ENCODE measurements at places on chromosomes 2 and 18.
A peak's percentile ranks its signal among the peaks of the same experiment; 100 is the strongest.

DNA sequence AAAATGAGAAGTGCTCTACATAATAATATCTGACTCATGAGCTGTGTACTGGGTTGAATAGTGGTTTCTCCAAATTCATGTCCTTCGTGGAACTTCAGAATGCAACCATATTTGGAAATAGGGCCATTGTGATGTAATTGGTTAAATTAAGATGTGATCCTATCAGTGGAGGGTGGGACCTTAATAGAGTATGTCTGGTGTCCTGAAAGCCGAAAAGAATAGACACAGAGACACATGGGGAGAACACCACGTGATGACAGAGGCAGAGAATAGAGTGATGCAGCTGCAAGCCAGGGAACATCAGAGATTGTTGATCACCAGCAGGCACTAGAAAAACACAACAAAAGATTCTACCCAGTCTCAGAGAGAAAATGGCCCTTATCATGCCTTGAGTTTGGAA lies 310.1 kb downstream of the EXOC6B start:
- no peak for DNase-seq

- DNase-seq, result no peak
Observed at GRCh38 chr18:23585007-23585871, 1.1 kb downstream of the NPC1 start.

- no peak for DNase-seq
Observed at GRCh38 chr2:236380051-236380612, 115.9 kb upstream of the ASB18 start.

DNA sequence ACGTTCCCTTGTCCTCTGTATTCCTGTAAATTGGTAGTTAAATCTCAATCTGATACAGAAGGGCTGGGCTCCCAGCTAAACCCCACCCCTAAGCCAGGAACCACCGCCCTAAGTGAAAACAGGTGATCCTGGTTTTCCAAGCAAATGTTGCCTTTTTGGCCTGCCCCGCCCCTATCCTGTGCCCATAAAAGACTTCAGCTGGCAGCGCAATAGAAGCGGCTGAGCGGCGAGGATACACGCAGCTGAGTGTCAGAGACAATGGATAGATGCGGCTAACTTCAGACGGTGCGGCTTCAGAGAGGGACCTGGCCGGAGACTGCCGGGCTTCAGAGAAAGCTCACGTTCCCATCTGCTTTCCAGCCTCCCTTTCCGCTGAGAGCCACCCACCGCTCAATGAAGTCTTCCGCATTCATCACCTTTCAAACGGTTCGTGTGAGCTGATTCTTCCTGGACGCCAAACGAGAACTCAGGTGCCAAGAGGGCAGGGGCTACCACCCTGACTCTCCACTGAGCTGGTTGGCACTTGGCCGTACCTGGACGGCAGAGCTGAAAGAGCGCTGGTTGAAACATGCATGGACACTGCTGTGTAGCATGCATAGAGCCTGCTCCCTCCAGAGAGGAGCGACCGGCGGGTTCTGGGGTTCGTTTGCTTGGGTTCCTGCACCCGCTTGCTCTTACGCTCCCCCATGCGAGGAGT lies 49.5 kb upstream of the POLE4 start:
- no peak for DNase-seq

GRCh38 chr2:15436195-15436594 lies 124.9 kb downstream of the NBAS start:
- no peak for DNase-seq

DNA sequence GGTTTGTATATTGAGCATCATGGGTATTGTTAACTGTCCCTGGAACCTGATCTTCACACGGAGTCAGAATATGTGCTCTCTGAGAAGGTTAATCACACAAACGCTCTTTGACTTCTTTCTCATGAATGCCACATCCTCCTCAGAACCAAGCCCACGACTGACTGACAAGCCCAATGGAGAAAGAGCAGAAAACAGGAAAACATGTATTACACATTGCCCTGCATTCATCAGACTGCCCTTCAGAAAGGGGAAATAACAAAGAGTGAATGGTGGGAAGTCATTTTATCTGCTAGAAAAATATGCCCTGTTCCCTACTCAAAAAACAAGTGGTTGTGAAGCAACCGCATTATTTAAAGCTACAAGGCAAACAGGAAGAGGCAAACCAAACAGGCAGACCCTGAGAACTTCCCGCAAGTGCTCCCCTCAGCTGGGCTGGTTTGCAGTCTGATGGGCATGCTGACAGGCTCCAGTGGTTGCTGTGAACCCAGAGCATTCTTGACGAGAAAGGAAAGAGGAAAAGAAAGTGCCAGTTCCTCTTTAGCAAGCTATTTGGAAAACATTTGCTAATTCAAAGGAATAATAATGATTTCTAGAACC lies 172.9 kb upstream of the SETBP1 start:
- no peak for DNase-seq

DNA sequence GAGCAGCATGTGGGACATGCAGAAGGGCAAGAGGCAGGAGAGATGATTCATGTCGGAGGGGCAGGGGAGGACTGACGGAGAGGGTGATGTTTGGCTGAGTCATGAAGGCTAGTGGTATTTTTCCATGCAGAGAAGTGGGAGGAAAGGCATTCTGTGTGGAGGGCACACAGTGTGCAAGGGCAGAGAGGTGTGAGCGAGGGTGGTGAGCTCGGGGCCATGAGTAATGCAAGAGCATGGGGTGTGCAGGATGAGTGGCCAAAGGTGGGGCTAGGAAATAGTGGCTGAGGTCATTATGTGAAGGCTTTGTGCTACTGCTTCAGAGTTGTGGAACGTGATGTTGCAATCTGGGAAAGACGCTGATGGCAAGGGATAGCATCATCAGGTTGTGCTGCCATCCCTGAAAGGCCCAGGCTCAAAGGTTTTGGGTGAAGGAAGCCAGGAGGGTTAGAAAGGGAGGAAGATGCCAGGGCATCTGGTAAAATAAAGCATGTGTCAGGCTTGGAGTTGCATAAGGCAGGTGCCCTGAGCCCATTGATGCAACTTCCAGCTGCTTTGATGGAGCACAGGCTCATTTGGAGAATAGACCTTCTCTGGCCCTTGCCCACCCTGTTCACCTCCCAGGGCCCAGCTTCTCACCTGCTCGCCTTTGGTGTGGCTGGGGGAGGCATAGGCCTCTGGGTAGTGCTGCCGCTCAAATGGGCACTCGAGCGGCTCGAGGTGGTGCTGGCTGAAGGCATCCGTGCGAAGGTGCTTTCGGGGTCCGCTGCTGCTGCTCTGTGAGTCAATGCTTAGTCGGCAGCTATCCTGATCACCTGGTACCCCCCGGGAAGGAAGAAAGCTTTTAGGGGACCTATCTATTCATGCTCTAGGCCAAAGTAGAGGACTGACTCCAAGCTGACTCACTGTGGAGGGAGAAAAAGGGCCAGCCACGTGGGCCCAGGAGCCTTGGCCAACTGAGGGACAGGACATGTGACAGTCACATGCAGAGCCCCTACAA lies 37.5 kb downstream of the PAX8 start:
- DNase-seq, result peak; percentile 100

DNA sequence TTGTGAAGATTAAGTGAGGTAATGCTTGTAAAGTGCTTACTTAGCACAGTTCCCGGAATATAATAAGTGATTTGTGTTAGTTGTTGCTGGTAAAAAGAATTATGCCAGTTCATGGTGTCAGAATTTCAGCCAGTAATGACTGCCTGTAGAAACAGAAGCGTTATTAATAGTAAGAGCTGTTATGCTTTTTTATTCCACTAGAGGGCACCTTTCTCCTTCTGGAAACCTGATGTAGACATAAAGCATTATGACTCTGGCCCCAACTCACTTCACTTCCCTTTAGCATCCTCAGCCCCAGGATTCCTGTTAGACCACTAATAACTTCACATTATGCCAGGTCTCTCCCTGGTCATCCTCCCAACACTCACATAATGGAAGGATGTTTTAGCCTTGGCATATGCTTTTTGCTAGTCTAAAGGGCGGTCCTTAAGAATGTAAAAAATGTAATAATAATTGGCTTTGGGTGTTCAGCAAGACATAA lies 34.9 kb downstream of the C18orf54 start:
- DNase-seq, result peak; percentile 14

GRCh38 chr2:236639461-236640235 lies 70.0 kb downstream of the ACKR3 start:
- no peak for DNase-seq

- DNase-seq, result no peak
Observed at GRCh38 chr2:60973705-60974104, 43.8 kb upstream of the PEX13 start.

DNA sequence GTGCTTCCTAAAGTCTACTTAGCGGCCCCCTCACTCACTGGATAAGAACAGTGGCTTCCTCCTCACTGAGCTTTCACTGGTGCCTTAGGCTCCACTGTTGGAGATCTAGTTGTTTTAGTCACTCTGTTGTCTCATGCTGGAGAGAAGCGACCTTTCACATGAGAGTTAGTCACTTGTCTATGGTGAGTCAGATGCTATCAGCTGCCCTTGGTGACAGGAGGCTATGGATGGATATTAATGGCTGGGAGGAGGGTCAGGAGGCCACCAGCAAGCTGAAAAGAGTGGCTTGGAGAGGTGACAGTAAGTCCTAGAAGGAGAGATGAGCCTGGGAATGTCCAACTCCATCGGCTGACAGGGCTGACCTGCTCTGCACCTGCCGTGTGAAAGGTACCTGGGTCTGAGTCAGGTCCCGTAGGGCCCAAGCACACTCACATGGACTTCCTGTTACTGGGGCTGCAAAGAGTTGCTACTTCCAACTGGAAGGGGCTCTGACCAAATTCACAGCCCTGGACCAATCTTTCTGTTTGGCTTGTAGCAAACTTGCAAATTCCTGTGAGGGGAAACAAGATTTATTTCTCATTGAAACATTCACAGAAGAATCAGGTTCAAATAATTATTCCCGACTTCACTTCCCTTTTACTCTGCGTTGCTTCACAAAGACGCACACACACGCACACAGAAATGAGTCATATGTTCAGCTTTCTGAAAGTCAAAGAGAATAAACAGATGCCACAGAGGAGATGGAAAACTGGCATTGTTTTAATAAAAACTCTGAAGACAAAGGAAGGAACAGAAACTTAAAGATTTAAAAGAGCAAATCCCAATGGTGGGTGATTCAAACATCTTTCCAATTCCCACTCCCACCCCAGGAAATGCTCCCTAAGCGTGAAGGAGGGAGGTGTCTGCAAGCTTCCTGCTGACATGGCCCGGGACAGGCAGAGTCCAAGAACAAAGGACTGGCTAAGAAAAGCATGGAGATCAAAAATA lies 203.5 kb upstream of the TWIST2 start:
- DNase-seq, result peak; percentile 64

DNA sequence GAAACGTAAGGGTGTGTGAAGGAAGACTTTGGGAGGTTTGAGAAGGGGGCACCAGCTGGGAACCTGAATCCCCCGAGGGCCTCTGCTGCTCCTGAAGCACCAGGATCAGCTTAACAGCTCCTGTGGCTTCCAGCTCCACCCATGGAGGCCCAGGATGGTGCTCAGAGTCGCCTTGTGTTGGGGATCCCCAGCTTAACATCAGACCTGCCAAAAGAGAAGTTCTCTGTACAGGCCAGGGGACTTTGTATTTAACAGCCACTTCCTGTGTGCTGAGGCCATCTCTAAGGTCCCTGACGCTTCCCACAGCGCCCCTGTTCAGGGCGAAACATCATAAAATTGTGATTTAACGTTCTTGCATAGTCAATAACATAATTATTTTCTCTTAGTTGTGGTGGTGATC lies 77.5 kb downstream of the NCK2 start:
- no peak for DNase-seq

All from epithelial cell of prostate (primary cell).